ENCODE measurements at places on chromosomes 4 and X. TPM values are rescaled to one million over a fixed set of nuclear protein-coding genes. Genes with fewer than 3 reads are reported as not detected.
A peak's percentile ranks its signal among the peaks of the same experiment; 100 is the strongest.

NUDT11 gene
- total RNA-seq, result 0.24 TPM

GAGE1 gene
- not detected for total RNA-seq

SSX2B gene
- not detected for total RNA-seq

FAM50A gene
- 79.8 TPM for total RNA-seq

FRMPD3 gene
- total RNA-seq, result 1.1 TPM

GPAT3 gene
- 1.0 TPM for total RNA-seq

ERVMER34-1 gene
- not detected for total RNA-seq

BMP2K gene
- 117 TPM for total RNA-seq

P2RY4 gene
- total RNA-seq, result 0.80 TPM

TRPC5OS gene
- not detected for total RNA-seq

DNA sequence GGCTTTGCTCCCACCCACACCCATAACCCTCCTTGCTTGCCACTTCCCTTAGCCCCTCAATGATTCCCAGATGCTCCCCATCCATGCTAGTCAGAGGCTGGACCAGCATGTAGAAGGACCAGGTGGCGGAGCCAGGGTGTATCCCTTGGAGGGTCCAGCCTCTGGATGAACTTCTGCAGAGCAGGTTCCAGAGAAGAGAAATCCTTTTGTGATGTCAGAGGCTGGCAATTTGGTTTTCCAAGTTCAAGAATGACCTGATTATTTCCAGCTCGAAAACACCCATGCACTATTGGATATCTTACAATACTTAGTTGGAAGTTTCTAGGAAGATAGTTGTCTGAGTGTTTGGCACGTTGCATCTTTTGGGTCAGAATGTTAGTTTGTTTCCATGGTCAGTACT is 168.3 kb upstream of the RPS6KA3 start:
- no peak for DNase-seq

DNA sequence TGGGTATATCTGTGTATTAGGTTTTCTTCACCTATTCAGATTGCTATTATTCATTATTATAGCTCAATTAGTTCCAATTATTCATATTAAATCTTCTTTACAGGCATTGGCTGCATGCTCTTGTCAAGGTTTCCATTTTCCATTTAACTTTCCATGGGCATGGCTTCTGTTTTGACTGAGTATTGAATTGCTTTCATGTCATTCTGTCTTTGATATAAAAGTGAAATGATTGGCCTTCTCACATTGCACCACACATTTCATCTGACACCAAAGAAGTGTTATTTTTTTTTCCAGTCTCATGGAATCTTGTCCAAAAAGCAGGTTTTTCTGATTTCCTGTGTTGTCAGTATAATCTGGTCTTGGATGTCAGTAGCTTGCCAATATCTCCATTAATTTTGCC is 1244.3 kb downstream of the RAPGEF2 start:
- DNase-seq, result no peak

DNA sequence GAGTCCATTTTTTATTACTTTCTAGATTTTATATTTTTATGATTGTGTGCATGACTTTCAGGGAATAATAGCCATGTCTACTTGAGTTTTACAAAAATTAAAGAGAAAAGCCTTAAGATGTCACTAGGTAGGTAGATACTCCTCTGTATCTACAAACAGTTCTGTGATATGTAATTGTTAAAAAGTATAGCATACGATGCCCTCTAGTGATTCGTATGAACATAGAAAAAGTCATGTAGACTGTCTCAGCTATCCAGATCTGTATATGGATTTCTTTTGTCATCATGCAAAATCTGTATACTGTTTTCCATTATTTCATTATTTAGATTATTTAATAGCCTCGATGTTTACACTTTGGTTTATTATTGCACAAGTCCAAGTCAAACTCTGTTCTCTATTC is 856.6 kb downstream of the CENPC start:
- no peak for DNase-seq

GRCh38 chrX:151396042-151396824 is 773 bp upstream of the VMA21 start:
- DNase-seq, result no peak

GRCh38 chrX:153744210-153745066 is 19.6 kb upstream of the PLXNB3 start:
- DNase-seq, result peak; percentile 34

GRCh38 chr4:108135549-108136209 is 33.1 kb downstream of the LEF1 start:
- no peak for DNase-seq

DNA sequence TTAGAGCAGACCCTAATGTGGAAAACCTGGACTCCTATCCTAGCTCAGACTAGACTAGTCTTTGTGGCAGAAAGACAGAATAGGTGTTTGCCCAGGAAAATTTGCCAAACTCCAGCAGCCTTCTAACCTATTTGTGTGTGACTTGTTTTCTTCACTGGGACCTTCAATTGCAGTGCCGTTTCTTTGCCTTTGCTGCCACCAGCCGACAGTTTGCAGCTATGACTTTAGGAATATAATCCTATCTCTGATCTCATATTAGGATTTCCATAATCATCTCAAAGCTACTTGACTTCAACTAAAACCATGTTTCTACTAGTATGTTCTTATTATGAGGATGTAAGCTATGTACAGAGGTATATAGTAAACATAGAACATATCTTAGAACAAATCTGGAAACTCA is 60.2 kb upstream of the PGAM4 start:
- DNase-seq, result peak; percentile 10

DNA sequence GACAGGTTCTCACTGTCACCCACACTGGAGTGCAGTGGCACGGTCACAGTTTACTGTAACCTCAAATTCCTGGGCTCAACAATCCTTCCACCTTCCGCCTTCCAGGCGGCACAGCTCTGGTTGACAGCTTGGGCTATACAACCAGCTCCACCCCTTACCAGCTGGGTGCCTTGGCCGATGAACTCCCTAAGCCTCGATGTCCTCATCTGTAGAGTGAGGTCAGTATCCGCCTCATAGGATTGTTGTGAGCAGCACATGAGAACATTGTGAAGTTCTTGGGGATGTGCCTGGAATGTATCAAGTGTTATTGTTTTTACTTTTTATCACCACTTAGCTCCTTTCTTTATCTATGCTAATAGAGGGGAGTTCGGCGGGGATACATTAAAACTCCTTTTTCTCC is 23.3 kb downstream of the UCHL1 start:
- no peak for DNase-seq

- DNase-seq, result no peak
These were observed 84.4 kb downstream of the PPARGC1A start for GRCh38 chr4:23805450-23805851.

DNA sequence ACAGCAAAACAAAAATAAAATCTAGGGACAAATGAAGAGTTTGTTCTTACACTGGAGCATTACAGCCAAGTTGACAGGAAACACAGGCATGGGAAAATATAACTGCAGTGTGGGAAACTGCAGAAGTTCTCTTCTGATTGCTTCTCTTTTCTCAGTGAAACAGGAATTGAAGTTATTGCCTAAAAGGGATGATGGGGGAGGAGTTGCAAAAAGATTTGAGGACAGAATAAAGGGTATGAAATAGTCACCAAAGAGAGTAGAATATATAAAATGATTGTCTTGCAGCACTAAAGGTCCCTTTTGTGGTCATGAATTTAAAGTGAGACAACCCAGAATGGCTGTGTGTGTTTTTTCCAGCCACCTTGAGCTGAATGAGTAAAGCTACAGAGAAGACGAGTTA is 103.7 kb downstream of the JADE1 start:
- DNase-seq, result no peak

DNA sequence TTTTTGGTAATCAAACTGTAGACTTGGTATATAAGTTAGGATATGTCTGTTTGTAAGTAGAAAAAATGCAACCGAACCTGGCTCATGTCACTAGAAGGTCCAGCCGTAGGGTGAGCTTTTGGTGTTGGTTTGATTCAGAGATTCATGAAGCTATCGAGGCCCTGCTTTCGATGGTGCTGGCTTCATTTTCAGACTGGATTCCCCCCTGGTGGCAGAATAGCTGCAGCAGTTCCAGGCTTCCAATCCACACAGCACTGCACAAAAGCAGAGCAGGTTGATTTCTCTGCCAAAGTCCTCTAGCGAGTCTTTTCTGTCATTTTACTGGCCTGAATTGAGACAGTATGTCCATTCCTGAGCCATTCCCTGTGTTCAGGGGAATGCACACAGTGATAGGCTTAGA is 33.1 kb downstream of the PDK3 start:
- peak; percentile 27 for DNase-seq

- DNase-seq, result no peak
These were observed 163.8 kb downstream of the BTC start for GRCh38 chr4:74630551-74630950.

GRCh38 chr4:103118166-103118565 is 18.5 kb upstream of the BDH2 start:
- DNase-seq, result no peak

- no peak for DNase-seq
These were observed 273.2 kb downstream of the IL15 start for GRCh38 chr4:141909541-141909940.

GRCh38 chrX:43860646-43861370 is 21.4 kb downstream of the MAOB start:
- DNase-seq, result no peak

- DNase-seq, result no peak
These were observed 11.0 kb downstream of the BCOR start for GRCh38 chrX:40086569-40087335.

GRCh38 chr4:41400296-41400695 is 137.7 kb upstream of the LIMCH1 start:
- no peak for DNase-seq

GRCh38 chr4:23897564-23898109 is 7.8 kb upstream of the PPARGC1A start:
- no peak for DNase-seq

- DNase-seq, result no peak
These were observed 50.7 kb downstream of the MRPL1 start for GRCh38 chr4:77913348-77913747.

GRCh38 chrX:27575565-27575964 is 14.6 kb upstream of the DCAF8L2 start:
- DNase-seq, result no peak

GRCh38 chr4:114277690-114278089 is 298.2 kb upstream of the ARSJ start:
- DNase-seq, result no peak

DNA sequence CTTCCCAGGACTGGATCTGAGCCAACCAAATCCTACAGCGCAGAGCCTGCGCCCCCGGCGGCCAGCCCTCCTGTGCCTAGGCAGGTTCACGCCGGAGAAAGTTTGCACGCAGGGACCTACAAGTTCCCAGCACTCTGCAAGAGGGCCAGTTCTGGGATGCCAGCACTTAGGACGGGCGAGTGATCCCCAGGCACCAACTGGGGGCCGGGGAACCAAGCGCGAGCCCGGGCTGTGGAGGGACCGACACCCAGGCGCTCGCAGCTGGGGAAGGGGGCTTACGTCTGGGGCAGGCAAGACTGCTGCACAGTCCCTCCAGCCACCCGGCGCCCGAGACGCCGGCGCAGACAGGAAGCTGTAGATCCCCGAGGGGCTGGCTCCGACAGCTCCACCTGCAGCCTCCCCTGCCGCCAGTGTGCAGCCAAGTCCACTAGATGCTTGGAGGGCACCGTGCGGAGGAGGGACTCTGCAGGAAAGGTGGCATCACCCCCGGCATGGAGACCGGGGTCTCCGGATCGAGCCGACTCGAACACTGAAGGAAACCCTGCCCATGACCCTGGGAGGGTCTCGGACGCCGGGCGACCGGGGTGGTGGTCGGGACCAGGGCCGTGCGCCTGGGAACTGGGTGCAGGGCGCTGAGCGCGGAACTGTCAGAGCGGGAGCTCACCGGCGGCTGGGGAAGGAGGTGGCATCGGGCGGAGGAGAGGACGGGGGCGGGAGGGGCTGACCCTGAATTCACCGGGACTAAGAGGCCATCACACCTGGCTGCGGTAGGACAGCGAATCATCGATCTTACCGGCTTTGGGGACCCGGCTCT is 566 bp downstream of the CORIN start:
- peak; percentile 63 for DNase-seq

GRCh38 chr4:61204353-61205060 is 4.4 kb downstream of the ADGRL3 start:
- DNase-seq, result no peak

DNA sequence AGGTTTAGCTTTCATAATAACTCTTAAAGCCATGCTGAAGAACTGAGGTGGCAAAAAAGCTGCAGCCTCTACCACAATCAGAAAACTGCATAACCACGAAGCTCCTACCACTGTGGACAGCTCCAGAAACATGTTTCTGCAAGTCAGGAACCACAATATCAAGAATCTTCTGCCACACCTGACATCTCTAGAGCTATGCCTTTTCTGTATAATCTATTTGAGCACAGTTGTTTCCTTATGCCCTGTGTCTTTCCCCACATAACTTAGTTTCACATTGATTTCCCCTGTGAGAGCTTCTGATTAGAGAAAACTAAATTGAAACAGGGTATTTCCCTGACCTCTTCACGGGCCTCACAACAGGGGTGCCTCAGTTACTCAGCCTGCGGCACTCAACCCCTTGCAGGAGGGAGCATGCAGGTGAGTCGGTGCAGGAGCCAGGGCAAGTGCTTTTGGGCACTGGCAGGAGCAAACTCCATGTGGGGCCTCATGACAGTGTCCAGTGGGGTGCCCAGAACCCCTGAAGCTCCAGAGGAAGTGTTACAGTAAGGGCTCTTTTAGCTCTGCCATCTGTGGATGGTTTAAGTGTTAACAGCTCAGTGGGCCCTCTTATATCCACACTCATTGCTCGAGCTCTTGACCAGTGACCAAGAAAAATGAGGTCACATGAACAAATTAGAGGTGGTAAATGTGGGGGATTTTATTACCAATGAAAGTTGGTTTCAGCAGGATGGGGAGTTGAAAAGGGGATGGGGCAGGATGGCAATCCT is 132.8 kb upstream of the BMP3 start:
- DNase-seq, result no peak

GRCh38 chr4:110609044-110609750 is 13.7 kb downstream of the PITX2 start:
- DNase-seq, result no peak

DNA sequence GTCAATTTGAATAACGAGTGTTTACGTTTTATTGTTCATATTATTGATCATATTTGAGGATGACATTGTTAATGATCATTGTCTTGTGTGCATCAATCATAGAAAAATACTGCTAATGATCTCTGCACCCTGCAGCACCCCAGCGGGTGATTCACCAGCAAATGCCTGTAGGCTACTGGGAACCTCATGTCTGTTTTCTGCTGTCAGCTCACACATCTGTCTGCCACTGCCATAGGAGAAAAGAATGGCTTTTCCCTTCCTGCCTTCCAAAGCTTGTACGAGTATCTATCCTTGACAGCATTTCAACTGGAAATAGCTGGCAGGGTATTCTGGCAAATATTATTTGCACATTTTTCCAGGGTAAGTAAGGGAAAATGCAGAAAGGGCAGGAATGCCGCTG is 272.1 kb upstream of the TRAM1L1 start:
- no peak for DNase-seq
